ENCODE measurements at places on chromosomes 12 and 14. TPM values are rescaled to one million over a fixed set of nuclear protein-coding genes. Genes with fewer than 3 reads are reported as not detected.

Gene LTBP2
- 15.7 TPM for total RNA-seq

Gene SLC6A15
- total RNA-seq: 7.7 TPM

Gene TAS2R14
- 1.0 TPM for total RNA-seq

Gene GARIN6
- not detected for total RNA-seq

Gene CAMKK2
- total RNA-seq: 21.3 TPM

Gene ETFBKMT
- 2.7 TPM for total RNA-seq

Gene RNASE4
- total RNA-seq: 26.9 TPM

Gene ASB2
- not detected for total RNA-seq

Gene TTC5
- 14.4 TPM for total RNA-seq

Gene KLRF2
- total RNA-seq: not detected

Gene RIN3
- total RNA-seq: 6.6 TPM

Gene TRHDE
- under 0.01 TPM for total RNA-seq

Gene CBLN3
- 0.13 TPM for total RNA-seq

Gene C3AR1
- 0.13 TPM for total RNA-seq

Gene PPP1R1A
- total RNA-seq: not detected

Gene SMCO2
- total RNA-seq: 0.13 TPM

Gene SIX1
- under 0.01 TPM for total RNA-seq
